Stimulated activated CD8-positive, alpha-beta memory T cell treated with anti-CD3 and anti-CD28 coated beads, Interleukin-7, amount 100 ng/mL, for 24 hours (primary cell): ENCODE measurements at places on chromosomes 2 and 18.

DNA sequence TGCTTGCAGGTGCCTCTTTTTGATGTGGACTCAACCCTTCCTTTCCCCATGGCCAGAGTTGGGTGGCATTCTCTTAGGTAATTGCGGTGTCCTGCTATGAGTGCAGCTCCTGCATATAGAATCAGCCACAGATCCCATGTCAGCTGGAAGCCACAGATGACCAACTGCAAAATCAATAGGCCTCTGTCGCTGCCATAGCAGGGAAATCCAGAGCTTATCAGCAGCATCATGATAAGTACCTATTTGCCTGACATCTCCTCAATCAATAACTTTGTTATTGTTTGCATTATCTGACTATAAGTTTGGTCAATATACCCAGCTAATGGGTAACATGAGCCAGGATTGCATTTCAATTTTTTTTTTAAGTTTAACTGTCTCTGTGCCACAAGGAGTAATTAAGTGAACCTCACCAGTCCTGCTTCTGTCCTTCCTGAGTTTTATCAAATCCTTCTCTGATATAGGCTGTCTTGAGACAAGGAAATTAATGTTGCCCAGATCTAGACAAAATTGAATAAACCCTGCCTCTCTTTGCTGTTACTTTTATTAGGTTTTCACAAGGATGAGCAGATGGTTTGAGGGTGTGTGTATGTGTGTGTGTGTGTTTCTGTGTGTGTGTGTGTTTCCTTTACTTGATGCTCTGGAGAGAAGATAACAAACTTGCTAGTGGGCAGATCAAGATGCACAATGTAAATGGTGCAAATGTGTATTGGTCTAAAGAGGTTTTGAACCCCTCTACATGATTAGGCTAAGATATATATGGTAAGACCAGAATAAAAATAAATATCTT is 59.6 kb upstream of the CREB1 start:
- no peak for DNase-seq

DNA sequence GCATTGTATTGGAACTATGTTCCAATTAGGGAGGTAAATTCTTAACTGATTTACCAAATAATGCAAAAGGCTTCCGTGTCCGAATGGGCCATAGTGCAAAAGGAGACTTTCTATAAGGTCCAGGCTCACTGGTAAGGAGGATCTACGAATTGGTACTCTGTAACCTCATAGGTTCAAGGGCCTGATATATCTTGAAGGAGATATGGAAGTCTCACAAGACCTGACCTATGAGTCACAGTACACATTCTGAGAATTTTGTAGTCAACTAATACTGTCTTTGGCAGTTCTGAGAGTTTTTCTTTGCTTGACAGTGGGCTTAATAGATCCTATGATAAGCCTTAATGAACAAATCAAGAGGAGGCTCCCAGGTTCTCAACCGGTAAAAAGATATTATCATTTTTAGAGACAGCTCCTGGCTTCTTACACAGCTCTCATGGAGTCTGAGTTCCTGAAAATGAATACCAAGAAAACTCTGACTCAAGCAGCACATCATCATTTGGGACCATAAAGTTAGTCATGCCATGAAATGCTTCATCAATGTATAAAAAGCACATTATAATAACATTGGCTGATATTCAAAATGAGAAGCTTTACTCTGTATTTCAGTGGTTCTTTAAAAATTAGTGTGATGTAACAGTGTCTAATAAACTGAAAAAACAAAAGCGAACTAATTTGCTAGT is 1275.2 kb upstream of the CRIM1 start:
- no peak for DNase-seq

GRCh38 chr2:11787991-11788390 is 41.6 kb downstream of the LPIN1 start:
- DNase-seq = no peak

GRCh38 chr2:191204433-191204832 is 40.8 kb upstream of the MYO1B start:
- DNase-seq = no peak

GRCh38 chr2:101327863-101328394 is 19.4 kb upstream of the RNF149 start:
- DNase-seq = no peak

DNA sequence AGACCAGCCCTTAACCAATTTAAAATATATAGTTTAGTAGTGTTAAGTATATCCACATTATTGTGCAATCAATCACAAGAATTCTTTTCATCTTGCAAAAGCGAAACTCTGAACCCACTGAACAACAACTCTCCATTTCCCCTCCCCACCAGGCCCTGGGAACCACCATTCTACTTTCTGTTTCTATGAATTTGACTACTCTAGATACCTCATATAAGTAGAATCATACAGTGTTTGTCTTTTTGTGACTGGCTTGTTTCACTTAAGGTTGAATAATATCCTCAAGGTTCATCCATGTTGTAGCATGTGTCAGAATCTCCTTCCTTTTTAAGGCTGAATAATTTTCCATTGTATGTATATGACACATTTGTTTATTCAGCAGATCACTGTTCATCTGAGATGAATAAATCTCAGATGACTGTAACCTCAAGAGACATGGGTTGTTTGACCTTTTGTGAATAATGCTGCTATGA is 8.1 kb upstream of the SOS1 start:
- no peak for DNase-seq

DNA sequence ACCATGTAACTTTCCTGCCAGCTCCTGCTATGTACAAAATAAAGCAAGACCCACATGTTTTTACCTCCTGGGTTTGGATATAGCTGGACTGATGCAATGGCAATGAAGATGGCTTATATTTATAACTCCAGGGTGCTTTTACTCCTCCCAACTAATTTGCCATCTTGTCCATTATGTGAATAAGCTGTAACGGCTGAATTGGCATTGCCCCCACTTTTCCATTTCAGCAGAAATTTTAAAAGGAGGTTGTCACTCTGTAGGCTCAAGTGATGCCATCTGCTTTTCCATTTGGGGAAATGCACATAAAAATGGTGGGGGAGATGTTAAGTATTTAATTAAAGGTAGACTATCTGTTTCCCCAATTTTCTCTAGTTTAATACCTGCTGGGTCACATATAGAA is 345.5 kb downstream of the ERBB4 start:
- DNase-seq = no peak

GRCh38 chr2:27703638-27704341 is 40.1 kb downstream of the SLC4A1AP start:
- DNase-seq = peak; percentile 77

DNA sequence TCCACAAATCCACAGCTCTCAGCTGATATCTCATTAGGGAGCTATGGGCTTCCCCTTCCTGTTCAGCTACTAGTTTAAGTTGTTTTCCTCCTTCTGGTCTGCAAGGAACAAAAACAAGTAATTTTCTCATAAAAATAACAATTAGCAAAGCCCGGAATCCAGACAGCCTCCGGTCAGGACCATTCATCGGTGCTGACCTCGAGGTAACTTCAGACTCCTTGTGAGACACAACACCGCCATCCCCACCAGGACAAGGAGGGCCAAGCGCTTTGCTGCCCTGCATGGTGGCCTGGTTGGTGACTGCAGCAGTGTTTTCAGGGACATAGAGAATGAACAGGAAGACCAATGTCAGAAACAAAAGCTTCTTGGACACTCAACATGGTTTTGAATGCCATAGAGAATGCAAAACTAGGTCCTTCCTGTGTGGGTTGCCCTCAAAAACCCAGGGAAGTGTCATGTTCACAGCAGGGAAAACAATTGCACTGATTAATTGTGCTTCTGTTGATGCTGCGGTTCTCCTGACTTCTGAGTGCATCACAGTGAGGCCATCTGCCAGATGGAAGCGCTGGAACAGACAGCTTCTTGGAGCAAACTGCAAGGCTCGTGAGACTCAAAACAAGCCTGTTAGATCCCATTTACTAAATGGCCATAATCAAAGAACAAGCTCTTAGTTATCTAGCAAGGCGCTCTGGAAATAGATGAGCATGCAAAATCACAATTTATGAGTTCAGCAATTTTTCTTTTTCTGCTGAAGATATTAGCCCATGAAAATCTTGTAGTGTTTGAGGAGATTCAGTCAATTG is 77.1 kb downstream of the HS1BP3 start:
- no peak for DNase-seq

DNA sequence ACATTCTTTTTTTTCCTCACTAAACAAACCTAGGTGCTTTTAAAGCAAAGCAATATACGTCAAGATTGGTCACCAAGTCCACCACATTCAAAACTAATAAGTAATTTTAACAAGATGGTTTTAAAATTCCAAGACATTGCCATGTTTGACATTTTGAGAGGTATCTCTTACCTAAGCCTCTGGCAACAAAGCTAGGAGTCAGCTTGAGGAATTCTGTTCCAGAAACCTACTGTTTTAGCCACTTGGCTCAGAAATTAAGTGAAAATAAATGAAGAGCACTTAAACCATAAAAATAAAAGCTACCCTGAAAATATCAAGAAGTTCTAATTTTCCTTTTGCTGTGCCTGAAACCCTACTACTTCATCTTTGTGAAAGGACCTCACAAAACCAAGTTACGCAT is 30.0 kb upstream of the CHMP3 start:
- DNase-seq = no peak

DNA sequence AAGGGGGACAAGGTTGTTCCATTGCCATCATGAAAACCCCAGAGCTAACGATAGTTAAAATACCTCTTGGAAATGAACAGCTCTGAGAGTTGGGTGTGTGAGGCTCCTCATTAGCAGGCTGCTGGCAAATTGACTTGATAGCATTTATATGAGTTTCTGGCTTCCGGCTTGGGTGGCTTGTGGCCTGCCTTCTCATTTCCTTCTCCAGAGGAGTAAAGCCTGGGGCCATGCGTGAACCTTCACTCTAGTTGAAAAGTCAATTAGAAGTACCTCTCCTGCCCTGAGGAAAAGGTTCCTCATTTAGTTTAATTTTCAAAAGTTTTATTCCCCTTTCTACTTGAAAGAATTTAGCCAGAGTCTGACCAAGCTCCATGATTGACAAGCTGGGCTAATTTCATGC is 67.1 kb downstream of the MGAT5 start:
- peak; percentile 8 for DNase-seq

- DNase-seq = no peak
Observed at GRCh38 chr2:189613077-189613636, 32.6 kb upstream of the SLC40A1 start.

- DNase-seq = no peak
Observed at GRCh38 chr2:67311536-67311935, 85.6 kb upstream of the ETAA1 start.

DNA sequence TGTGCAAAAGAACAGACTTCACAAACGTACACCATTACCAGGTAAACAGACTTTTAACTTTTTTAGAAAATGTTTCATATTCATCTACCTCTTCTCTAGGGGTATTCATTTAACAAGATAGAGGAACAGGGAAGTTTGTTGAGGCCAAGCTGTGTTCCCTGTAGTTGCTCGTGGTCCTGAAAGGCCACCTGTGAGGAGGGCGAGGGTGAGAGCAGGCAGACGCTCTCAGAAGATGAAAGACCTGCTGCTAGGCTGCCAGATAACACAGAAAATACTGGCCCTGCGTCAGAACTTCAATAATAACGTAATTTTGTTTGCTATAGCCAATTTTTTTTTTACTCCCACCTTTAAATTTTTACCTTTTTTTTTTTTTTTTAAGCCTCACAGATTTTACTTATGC is 42.0 kb downstream of the SOCS6 start:
- DNase-seq = no peak

GRCh38 chr2:203798296-203799087 is 69.1 kb upstream of the CTLA4 start:
- no peak for DNase-seq

GRCh38 chr2:47497843-47498460 is 95.0 kb downstream of the MSH2 start:
- DNase-seq = no peak

DNA sequence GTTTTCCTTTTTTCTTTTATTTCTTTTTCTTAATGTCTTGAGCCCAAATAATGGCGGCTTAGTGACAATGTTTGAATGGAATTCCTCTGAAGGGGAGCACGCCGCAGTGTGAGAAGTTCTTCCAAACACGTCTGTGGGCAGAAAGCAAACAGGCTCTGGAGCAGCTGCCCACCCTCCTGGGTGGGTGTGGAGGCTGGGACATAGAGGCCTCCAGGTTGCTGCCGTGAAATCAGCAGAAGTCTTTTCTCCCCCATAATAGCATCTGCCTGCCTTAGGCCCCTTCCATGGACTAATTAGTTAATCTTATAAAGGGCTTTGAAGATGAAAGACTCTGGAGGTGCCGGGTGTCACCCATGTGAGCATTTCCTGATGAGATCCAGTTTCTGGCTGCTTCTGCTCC is 213.9 kb downstream of the SH3RF3 start:
- DNase-seq = no peak

DNA sequence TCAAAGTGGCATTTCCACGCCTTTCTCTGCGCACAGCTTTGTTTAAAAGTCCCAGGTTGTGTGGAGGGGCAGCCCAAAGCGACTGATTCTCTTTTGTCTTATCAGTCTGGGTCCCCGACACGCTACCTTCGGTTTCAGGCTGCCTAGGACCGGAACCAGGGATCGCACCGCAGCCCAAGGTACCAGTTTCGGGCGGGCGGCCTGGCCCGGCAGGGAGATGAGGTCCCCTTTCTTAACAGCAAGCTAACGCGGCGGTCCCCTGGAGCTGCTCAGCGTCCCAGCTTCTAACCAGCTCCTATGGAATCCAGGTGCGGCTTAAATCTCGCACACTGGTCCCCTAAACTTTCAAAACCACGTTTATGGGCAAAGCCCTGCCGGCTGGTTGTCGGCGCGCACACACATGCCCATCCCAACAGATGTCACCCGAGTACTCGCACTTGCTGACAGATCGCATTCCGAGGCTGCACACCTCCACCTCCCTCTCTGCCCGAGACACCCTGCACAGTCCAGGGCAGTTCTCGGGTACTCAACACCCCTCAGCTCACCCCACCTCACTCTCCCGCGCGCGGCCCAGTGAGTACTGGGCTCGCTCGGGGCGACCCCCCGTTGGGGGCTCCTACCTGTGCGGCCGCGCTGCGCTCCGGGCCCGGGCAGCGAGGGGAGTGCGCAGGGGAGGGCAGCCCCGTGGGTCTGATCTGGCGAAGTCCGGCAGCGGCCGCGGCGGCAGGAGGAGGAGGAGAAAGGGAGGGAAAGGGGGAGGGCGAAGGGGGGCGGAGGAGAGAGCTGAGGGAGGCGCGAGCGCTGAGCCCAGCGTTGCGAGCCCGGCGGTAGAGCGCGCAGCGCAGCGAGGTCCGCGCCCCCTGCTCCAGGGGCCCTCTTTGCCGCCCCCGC is at the start of gene EFEMP1:
EFEMP1 (minus strand) TSS at position 692 of the 891 bp plus-strand sequence. CDS start 1,342 bp downstream, outside the sequence.
- no peak for DNase-seq

- no peak for DNase-seq
Observed at GRCh38 chr2:173192071-173192470, 116.4 kb downstream of the MAP3K20 start.
